ENCODE measurements at places on chromosomes 4 and X. TPM values are rescaled to one million over a fixed set of nuclear protein-coding genes. Genes with fewer than 3 reads are reported as not detected.

DNA sequence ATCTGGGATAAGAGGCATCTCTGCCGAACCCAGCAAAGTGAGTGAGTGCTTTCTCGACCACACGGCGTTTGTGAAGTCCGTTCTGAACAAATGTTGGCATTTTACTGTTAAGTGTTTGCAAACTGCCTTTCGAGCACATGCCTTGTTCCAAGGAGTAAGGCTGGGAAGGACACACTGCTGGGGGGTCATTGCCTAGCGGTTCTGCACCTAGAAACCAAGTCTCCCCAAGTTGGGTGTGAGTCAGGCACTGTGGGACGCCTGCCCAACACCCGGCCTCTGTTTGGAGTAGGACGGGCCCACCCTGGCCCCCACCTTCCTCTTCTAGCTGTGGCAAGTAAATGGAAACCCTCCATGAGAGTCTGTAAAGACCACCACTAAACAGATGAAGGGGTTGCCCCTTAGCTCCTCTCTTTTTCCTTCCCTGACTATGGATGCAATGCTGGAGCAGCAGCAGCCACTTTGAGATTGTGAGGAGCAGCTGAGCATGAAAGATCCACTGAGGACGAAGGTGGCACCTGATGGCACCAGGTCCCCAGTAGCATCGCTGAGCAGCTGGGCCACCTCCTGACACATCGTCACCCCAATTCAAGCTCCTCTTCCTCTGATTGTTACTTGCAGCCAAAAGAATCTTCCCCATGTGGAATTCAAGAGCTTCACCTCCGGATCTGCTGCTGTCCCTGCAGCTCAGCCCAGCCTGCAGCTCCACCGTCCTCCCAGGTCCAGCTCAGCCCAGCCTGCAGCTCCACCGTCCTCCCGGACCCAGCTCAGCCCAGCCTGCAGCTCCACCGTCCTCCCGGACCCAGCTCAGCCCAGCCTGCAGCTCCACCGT lies 6.3 kb downstream of the CPLX1 start:
- DNase-seq: peak; percentile 59

NLGN4X gene
- 4.2 TPM for total RNA-seq

POLA1 gene
- total RNA-seq: 11.1 TPM

DNA sequence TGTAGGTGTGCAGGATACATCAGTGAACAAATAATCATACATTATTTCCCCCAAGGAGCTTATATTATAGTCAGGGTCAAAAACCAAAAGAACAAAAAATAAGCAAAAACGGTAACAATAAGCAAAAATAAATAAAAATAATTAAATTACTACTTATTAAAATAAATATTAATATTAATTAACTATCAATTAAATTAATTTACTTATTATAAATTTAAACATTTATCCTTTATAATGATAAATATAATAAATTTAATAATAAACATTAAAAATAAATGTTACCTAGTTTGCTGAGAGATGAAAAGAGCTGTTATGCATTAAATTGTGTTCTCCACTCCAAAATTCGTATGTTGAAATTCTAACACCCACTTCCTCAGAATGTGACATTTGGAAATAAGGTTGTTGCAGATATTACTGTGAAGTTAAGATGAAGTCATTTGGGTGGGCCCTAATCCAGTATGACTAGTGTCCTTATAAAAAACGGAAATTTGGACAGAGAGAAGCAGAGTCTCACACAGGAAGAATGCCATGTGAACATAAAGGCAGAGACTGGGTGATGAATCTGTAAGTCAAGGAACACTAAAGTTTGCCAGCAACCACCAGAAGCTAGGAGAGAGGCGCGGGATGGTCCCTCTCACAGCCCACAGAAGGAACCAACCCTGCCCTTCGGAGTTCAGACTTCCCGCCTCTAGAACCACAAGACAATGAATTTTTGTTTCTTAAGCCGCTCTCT lies 67.2 kb upstream of the IBSP start:
- no peak for DNase-seq

GRCh38 chr4:113169368-113169767 lies 119.9 kb downstream of the ANK2 start:
- DNase-seq: no peak

SSX3 gene
- total RNA-seq: not detected

NMU gene
- total RNA-seq: 2.1 TPM

DNA sequence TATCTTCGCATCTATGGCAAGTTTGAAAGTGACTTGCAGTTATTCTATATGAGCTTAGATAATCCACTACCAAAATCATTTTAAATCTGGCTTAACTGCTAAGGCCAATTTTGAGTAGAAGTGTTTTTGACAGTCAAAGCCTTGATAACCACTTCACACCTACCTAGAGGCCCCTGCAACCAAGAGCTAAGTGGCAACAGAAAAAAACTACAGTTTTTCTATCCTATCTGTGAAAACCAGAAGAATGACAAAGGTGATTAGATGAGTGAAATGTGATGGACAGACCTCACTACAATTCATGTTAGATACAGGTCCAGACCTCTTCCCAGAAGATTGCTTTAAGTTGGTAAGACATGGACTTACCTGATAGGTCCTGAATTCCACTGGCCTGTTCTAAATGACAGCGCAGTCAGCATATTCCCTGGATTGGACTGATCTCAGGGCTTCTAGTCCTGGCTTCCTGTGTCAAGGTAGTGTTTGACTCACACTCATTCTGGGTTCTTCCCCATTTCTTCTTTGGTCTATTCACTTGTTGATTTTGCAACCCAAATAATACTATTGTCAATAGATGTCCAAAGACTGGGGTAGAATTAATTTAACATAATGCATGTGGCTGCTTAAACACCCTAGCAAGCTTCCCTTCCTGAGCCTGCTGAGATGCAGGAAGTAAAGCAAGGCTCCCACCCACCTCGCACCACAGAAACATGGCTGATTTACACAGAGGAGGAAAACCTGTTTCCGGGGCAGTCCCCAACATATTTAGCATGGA lies 65.1 kb downstream of the PPP3CA start:
- no peak for DNase-seq
